Activated CD4-positive, CD25-positive, alpha-beta regulatory T cell (primary cell): ENCODE measurements at places on chromosomes 7 and 10.

- DNase-seq = no peak
Measured at GRCh38 chr7:31116615-31117014, 64.5 kb downstream of the ADCYAP1R1 start.

GRCh38 chr10:116109881-116110280, 163.1 kb downstream of the GFRA1 start:
- no peak for DNase-seq

GRCh38 chr10:48792687-48793096, 108.0 kb downstream of the WDFY4 start:
- no peak for DNase-seq

DNA sequence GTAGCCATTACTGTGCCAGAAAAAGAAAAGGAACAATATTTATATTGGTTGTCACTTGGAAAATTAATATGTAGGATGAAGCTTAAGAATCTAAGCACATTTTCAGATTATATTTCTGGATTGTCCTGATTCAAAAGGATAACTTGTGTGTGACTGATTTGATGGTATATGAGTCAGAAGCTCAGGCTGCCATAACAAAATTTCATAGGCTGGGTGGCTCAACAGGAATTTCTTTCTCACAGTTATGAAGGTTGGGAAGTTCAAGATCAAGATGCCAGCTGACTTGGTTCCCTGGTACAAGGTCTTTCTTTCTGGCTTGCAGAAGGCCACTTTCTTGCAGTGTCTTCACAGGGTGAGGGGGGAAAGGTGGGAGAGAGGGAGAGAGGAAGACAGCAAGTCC, 108.5 kb downstream of the ST7 start:
- DNase-seq = no peak

- no peak for DNase-seq
Measured at GRCh38 chr7:114048386-114049235, 129.8 kb upstream of the PPP1R3A start.

GRCh38 chr10:113274176-113274829, 278.6 kb upstream of the HABP2 start:
- DNase-seq = no peak

- DNase-seq = no peak
Measured at GRCh38 chr7:121343302-121343701, 14.5 kb downstream of the WNT16 start.

DNA sequence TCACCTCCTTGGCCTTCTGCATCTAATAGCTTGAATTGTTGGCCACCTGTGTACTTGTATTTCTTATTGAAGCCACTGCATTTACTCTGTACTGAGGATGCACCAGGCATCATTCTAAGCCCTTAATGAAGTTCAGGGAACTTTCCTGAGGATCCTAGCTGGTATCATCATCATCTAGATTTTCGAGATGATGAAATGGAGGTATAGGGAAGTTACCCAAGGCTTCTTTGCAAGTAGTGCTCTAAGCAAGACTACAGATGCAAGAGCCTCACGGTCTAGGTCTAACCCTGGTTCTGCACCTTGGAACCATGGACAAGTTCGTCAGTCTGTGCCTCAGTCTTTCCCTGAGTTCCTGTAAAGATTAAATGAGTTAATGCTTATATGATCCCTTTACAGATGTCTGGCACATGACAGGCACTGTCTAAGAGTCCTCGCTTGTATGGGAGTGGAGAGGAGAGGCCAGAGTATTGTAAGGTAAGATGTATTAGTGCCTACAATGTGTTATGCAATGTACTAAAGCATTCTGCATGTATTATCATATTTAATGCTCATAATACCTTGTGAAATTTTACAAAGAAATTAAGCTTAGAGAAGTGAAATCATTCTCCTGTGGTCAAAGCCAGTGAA, 145.1 kb downstream of the KCNMA1 start:
- no peak for DNase-seq

DNA sequence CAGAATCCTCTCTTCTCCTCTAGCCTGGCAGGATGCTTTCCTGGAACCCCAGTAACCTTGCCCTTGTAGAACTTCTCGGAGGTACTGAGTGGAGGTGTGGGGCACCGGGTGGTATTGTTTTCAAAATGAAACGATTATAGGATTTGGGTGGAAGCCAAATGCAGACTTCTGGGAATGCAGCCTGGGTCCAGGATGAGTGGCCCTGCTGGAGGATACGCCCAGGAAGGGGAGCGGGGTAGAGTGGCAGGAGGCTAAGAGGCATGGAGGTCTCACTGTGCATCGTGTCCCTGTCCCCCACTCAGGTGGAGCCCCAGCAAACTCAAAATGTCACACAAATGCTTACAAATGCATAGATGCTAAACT, 109.1 kb upstream of the PPIF start:
- no peak for DNase-seq

GRCh38 chr10:48804740-48805182, 120.1 kb downstream of the WDFY4 start:
- DNase-seq = no peak

DNA sequence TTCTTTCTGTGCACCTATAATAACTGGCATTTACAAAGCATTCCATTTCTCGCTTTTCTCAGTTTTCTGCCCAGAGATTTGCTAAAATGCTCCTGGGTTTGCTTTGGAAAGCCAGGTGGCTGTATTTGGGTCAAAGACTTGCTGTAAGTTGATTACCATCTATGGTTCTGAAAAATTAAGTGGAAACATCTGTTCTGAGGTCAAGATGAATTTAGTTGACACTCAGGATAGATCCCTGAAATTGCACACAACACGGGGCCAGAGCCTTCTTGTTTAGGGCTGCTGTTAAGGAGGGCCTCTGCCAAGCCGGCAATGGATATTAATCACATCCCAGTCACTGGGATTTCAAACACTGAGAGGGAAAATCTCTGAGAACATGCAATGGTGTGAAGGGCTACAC, 111.6 kb upstream of the GLI3 start:
- no peak for DNase-seq

- no peak for DNase-seq
Measured at GRCh38 chr7:32588657-32589056, 93.4 kb downstream of the AVL9 start.

DNA sequence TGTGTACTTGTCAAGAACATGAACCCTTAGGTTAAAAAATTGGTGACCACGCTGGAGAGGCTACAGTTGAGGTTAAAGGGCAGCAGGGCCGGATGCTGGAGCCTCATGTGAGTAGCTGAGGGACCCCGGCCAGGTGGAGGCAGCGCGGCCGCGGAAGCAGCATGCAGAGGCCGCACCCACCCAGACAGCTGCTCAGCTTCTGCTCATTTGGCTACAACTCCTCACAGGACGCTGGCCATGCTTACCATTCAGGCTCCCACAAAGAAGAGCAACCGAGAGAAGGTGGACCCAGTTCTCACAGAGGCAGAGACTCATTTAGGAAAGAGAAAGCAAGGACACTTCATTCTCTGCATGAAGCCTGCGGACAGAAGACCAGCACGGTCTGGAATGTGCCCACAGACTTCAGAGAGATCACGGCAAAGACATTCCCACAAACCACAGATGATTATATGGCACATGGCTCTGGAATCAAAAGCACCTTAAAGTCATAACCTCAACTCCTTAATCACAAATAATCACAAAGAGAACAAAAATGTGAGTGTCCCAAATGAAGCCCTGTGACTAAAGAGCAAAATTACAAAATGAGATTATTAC, 94.4 kb downstream of the VOPP1 start:
- no peak for DNase-seq

DNA sequence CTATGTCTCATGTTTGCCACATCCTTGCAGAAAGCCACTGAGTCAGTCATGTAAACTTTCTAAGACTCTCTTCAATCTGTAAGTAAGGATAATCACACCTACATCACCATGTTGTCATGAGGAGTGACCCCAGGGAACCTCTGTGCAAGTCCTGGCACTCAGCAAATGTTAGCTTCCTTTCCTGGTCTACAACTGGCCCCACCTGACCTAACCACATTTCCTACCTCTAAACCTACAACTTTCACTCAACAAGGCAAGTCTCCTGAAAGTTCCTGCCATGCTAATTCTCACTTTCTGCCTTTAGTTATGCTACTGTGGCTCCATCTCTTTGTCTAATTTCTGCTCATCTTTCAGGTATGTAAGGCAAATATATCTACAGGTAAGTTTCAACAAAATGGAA, 72.3 kb upstream of the SEM1 start:
- DNase-seq = no peak

- DNase-seq = no peak
Measured at GRCh38 chr7:23072048-23072447, 33.5 kb upstream of the KLHL7 start.

DNA sequence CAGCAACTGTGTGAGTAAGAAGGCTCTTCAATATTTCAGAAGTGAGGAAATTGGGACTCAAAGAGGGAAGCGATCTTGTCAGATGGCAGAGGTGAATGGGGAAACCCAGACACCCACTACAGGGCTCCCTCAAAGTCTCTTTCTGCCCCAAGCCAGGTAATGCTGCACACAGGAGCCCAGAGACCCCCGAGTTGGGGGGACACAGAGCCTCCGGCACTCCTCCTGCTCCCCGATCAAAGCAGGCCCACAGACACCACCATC, 139.4 kb downstream of the TNS3 start:
- no peak for DNase-seq

- DNase-seq = no peak
Measured at GRCh38 chr7:18927134-18927533, 190.3 kb downstream of the TWIST1 start.

GRCh38 chr7:92888-93672, 99.3 kb upstream of the FAM20C start:
- DNase-seq = no peak

- DNase-seq = no peak
Measured at GRCh38 chr7:111132833-111133232, 41.9 kb downstream of the LRRN3 start.

DNA sequence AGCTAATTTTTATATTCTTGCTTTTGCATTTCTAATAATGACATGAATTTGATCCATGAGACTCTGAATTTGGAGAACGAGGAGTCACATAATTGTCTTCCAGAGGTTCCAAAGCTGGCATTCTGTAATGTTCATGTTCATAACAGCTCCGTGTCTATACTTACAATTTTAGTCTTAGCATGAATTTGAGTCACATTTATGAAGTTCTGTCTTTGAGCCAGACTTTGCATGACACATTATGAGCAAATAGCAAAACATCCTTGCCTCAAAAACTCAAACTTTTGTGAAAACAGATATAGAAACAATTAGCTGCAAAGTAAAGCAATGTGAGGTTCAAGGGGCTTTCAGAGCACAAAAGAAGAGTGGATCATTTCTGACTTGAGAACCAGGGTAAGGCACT, 44.5 kb upstream of the CAV2 start:
- no peak for DNase-seq

DNA sequence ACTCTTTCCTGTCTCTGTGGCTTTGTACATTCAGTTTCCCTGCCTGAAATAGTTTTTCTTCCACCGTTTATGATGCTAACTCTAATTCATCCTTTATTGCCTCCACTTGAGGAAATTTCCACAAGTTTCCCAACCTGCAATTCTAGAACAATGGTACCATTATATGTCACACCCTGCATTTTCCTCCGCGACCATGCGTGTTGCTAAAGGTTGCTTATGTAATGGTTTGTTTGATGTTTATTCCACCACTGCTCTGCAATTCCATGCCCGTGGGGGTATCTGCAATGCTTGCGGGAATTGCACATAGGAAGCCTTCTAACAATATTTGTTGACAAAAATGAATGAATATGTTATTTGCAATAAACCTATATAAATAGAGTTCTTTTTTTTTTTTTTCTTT, 69.5 kb upstream of the ST8SIA6 start:
- no peak for DNase-seq

GRCh38 chr10:24246365-24246764, 37.4 kb downstream of the KIAA1217 start:
- no peak for DNase-seq

DNA sequence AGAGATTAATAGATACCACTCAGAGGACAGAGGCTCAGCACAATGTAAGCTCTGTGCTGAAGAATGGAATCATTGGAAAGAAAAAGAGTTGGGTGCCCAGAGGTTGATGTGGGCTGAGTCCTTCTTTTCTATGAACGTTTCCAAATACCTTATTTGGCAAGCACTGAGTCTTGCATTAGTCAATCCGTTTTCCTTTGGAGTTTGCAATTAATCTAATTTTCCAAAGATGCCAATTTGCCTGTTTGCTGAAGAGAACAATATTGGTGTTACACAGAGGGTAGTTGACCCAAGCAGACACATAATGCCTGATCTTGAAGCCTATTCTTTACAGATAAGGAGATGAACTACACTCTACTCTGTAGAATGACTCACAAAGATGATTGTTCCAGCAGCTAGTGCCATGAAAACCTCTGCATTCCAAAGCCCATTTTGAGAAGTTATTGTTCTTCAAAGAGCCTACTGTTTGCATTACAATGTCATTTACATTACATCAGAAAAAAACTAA, 55.4 kb upstream of the MET start:
- DNase-seq = no peak

DNA sequence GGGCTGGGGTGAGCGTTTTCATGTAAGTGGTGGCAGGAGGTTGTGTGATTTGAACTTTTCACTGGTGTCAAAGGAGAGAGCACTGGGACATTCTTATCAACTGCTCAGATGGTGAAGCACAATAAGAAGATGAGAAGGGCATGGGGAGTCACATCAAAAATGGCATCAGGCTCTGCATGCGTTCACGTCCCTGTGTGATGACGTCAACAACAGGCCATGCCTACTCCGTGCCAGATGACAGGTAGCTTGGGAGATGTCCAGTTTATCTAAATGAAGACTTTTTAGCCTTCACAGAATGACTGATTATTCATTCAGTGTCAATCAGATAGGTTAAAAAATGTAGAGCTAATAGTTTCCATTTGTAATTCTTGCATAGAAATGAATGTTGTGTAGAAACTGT, 264.3 kb upstream of the POM121L12 start:
- no peak for DNase-seq

DNA sequence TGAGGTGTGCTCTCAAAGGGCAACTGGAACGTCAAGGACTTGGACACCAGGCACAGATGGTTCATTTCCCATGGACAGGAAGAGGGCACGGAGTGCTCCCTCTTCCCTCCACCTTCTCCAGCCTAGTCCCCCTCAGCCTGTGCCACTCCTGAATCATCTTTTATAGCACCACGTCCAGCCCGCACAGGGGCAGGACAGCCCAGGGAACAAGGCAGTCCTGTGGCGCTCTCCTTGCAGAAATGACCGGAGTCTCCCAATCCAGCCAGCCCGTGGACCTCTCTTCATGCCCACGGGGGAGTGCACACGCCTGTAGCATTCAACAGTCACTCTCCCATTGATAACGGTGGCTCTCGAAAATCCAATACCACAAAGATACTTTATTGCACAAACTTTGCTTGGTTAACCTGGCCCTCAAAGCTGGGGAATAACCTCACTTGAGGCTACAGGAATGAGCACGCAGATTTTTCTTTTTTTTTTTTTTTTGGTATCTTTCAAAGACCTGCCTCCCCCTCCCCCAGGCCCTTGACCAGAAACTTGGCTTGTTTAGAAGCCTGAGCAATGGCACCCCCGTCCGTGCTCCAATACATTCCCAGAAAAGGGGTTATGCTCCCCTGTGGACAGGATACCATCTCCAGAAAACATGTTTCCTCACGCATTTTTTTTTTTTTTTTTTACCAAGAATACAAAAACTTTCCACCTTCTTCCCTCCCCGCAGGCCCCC, 733 bp downstream of the PRKCQ start:
- DNase-seq = no peak

- DNase-seq = no peak
Measured at GRCh38 chr10:59991117-59991516, 84.8 kb upstream of the CCDC6 start.

GRCh38 chr7:46568420-46569132, 647.5 kb upstream of the IGFBP3 start:
- no peak for DNase-seq
